Muscle of leg (tissue), 16 donors: ENCODE measurements at places on chromosomes 5 and 9. TPM values are rescaled to one million over a fixed set of nuclear protein-coding genes. Genes with fewer than 3 reads are reported as not detected.

DNA sequence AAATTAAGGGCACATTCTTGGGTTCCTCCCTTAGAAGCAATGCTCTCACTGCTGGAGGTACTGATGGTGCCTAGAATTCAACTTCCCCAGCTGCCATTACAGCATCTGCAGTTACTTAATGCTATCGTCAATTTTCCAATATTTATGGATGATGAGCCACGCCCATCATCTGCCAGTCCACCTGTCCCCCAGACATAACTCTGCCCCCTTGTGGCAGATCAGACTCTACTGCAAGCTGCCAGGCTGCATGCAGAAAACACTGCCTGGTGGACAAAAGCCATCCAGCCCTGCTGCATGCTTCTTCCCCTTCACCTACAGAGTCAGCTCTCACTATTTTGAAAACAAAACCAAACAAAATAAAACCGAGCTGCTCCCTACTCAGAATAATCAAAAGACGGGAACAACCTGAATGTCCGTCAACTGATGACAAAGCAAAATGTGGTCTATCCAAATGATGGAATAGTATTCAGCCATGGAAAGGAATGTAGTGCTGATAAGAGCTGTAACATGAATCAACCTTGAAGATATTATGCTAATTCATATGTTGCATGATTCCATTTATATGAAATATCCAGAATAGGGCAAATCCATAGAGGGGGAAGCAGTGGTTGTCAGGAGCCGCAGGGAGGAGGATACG, 66.4 kb downstream of the RETREG1 start:
- H3K4me1 ChIP-seq: peaks cover 28% of the 10 kb centered on the region
- H3K27me3 ChIP-seq: no peaks in the 10 kb centered on the region
- H3K27ac ChIP-seq: peak overlapping the region; percentile 68

DNA sequence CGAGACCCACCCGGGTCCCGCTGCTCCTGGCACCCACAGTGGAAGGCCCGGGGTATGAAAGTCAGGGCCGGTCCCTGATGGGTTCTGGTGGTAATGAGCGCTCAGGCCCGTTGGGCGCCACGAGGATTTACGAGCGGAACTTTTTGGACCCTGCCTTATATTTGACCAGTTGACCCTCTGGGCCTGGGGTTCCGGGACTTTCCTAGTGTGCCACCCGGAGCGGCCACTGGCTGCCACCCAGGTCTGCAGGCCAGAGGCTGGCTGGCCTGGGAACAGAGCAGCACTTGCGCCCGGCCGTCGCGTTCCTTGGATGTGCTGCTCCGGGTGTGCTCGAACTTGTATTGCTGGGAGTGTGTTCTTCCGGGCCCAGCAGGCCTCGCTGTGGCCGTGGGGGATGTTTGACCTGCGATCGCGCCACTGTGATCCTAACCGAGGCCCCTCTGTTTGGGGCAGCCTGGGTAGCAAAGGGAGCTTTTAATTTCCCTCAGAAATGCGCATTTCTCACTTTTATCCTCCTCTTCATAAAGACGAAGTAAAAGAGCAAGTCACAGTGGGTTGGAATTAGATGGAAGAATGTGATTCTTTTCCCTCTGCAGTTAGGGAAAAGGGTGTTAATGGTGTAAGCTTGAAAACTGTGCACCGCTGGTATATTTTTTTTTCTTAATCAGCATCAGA, 1.2 kb downstream of the F2RL1 start:
- H3K27ac ChIP-seq: no peak overlapping the region
- peaks cover 15% of the 10 kb centered on the region for H3K4me1 ChIP-seq
- no peak for DNase-seq
- H3K36me3 ChIP-seq: no peaks in the 10 kb centered on the region

AGXT2 gene
- 0.04 TPM for total RNA-seq

DNA sequence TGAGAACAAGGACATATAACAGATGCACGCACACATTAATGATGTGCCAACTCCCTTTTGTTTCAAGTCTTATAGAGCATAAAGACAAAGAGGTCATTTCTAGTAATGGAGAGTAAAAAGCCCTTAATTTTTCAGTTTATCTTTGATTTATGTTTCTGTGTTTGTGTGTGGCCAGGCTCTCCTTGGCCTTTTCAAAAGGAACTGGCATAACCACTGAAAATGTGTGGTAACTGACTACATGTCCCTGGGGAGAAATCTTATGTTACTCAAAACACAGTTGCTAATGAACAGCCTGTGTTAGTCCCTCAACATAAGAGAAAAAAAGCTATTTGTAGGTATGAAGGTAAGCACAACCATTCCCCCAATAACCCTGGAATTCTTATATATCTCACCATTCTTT, 47.6 kb upstream of the SHOC1 start:
- H3K27me3 ChIP-seq: no peaks in the 10 kb centered on the region
- H3K36me3 ChIP-seq: no peaks in the 10 kb centered on the region
- no peak overlapping the region for H3K4me3 ChIP-seq
- no peak for DNase-seq
- H3K27ac ChIP-seq: no peak overlapping the region

GRCh38 chr9:120043448-120043847, 536.5 kb downstream of the CDK5RAP2 start:
- no peaks in the 10 kb centered on the region for H3K4me1 ChIP-seq
- H3K4me3 ChIP-seq: no peak overlapping the region
- H3K27ac ChIP-seq: no peak overlapping the region
- peak; percentile 4 for DNase-seq
- no peaks in the 10 kb centered on the region for H3K36me3 ChIP-seq

PCDHA10 gene
- total RNA-seq: 0.09 TPM

DNA sequence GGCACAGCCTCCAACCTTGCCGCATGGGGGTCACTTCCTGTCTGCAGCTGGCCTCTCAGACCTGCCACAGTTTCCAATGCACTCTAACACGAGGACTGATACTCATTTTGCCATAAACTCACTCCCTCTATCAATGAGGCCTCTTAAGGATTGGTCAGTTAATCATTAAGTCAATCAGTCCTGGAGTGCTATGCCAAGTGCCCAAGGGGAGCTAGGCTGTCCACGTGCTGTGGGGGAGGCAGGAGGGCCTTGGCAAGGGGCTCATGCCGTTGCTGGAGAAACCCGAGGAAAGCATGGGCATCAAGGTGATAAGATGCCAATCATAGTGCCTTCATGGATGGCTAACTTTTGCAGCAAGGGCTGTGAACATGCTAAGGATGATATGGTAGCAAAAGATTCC, 1.7 kb upstream of the ALDH1B1 start:
- H3K27ac ChIP-seq: no peak overlapping the region
- peaks cover 9% of the 10 kb centered on the region for H3K36me3 ChIP-seq
- no peak for DNase-seq

DNA sequence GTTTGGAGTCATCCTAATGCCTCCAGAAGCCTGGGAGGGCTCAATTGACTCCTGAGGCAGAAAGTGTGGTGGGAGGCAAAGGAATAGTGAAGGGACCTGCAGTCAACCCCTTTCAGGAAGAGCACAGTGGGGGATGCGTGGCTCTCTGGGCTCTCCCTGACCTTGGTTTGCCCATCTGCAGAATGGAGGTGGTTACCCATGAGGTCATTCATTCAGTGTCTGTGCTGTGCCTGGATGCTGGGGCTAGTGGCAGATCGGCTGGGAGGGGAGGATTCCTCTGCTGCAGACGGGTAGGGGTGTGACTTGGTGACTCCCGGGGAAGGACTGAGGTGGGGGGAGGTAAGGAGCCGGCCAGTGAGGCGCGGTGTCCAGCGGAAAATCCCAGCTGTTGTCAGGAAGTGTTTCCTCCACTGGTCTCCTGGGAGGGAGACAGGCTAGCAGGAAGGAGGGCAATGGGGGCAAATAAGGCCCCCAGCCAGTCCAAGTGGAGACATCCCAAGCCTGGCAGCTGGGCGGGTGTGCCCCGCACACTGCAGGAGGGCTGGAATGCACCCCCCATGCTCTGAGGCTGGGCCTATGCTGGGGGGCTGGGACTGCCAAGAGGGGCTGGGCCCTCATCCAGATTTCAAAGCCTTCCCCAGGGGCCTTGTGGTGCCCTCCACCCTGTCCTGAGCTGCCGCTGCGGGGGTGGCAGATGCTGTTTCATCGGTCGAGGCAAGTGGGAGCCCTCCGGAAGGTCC, 10.9 kb downstream of the CXXC5 start:
- peak overlapping the region; percentile 92 for H3K27ac ChIP-seq
- peak overlapping the region; percentile 24 for H3K4me3 ChIP-seq
- peak; percentile 88 for DNase-seq

DNA sequence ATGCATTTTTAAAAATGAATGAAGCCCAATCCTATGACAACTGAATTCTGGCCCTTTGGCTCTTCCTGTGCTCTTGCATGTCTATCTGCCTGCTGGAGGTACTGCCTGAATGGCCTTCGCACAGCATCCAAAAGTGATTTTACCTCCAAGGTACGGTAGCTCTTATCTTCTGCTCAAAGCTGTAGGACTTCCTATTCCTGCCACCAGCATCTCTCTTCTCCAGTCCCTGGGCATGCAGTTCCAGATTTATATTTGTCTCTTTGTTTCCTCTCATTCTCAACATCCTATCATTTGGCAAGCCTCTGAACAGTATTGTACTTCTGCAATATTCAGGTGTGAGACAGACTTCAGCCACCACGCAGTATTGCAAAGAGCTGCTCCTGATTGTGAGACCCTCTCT, 43.7 kb upstream of the SH3GL2 start:
- H3K27me3 ChIP-seq: no peaks in the 10 kb centered on the region
- no peaks in the 10 kb centered on the region for H3K4me1 ChIP-seq
- H3K4me3 ChIP-seq: no peak overlapping the region
- no peak overlapping the region for H3K27ac ChIP-seq
- H3K36me3 ChIP-seq: no peaks in the 10 kb centered on the region

DMRT1 gene
- total RNA-seq: not detected

- H3K27me3 ChIP-seq: no peaks in the 10 kb centered on the region
- DNase-seq: no peak
- H3K4me3 ChIP-seq: no peak overlapping the region
- no peak overlapping the region for H3K27ac ChIP-seq
- peaks cover 23% of the 10 kb centered on the region for H3K36me3 ChIP-seq
- no peaks in the 10 kb centered on the region for H3K4me1 ChIP-seq
These were observed 19.5 kb upstream of the TTC33 start for GRCh38 chr5:40775085-40775845.

GRCh38 chr5:82861701-82862100, 215.5 kb downstream of the TMEM167A start:
- H3K36me3 ChIP-seq: no peaks in the 10 kb centered on the region
- H3K27me3 ChIP-seq: no peaks in the 10 kb centered on the region
- peaks cover 4% of the 10 kb centered on the region for H3K4me1 ChIP-seq
- H3K4me3 ChIP-seq: no peak overlapping the region

DNA sequence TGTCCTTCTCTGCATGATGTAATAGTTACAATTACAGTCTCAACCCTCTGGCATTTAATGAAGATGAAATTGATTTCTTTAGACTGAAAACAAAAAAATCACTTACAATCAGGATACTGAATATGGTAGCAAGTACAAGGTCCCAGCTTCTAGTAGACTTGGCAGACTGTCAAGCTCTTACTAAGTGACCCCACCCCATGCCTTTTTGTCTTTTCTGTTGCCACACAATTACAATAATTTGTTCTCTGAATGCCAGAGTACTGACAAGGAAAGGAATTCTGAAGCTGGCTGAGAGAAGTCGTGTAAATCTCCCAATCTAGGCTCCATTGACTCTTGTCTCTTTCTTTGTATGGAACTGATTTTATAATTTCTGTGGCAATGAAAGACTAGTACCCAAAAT, 154.2 kb downstream of the TMC1 start:
- H3K4me1 ChIP-seq: no peaks in the 10 kb centered on the region
- peak; percentile 9 for DNase-seq
- H3K36me3 ChIP-seq: no peaks in the 10 kb centered on the region

SLC6A7 gene
- 0.35 TPM for total RNA-seq

- DNase-seq: peak; percentile 40
- H3K27me3 ChIP-seq: peaks cover 95% of the 10 kb centered on the region
- H3K36me3 ChIP-seq: no peaks in the 10 kb centered on the region
These were observed 4.9 kb upstream of the LHX2 start for GRCh38 chr9:124006448-124007361.

MARCHF11 gene
- 0.04 TPM for total RNA-seq

- peaks cover 35% of the 10 kb centered on the region for H3K27me3 ChIP-seq
- peak overlapping the region; percentile 68 for H3K4me3 ChIP-seq
- H3K27ac ChIP-seq: peak overlapping the region; percentile 31
- peak; percentile 69 for DNase-seq
- peaks cover 20% of the 10 kb centered on the region for H3K4me1 ChIP-seq
These were observed 709 bp downstream of the WHRN start for GRCh38 chr9:114504341-114505186.

DNA sequence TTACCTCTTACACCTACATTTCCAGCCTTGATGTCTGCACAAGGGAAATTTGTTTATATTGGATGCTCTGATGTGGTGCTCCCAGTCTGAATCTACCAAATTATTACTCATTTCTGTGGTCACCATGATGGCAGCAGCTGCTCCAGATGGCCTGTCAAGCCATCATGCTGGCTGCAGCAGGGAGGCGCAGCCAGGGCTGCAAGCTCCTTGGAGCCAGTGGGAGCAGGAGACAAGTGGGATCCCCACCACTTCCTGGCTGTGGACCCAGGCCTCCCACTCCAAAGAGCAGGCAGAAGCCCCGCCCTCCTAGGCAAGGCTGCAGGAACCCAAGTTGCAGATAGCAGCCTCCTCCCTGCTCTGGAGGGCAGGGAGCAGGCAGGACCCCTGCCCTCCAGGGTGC, 241.1 kb upstream of the ATP10B start:
- no peaks in the 10 kb centered on the region for H3K27me3 ChIP-seq
- no peak for DNase-seq
- no peak overlapping the region for H3K27ac ChIP-seq
- no peak overlapping the region for H3K4me3 ChIP-seq

GRCh38 chr9:35771075-35771433, 17.0 kb upstream of the MSMP start:
- DNase-seq: no peak
- no peaks in the 10 kb centered on the region for H3K27me3 ChIP-seq
- no peak overlapping the region for H3K4me3 ChIP-seq
- H3K36me3 ChIP-seq: no peaks in the 10 kb centered on the region
- no peak overlapping the region for H3K27ac ChIP-seq
- peaks cover 10% of the 10 kb centered on the region for H3K4me1 ChIP-seq

- H3K36me3 ChIP-seq: peaks cover 85% of the 10 kb centered on the region
- DNase-seq: peak; percentile 57
- peaks cover 26% of the 10 kb centered on the region for H3K4me1 ChIP-seq
- H3K27me3 ChIP-seq: no peaks in the 10 kb centered on the region
- no peak overlapping the region for H3K4me3 ChIP-seq
These were observed 61.4 kb downstream of the PSMB7 start for GRCh38 chr9:124353811-124354274.

DNA sequence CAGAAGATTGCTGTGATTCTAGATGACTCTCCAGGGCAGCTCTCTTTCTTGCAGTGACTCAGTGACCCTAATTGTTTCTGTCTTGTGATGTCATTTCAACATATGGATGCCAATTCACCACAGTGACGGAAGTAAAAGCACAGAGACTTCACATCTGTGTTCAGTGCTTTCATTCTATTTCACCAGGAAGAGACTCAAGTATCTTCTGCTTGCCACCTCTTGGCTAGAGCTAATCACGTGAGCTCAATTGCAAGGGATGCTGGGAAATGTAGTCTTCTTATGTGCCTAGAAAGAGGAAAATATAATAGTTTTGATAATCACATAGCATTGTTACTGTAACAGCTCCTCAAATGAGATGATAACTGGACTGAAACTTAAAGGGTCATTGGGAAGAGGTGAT, 453.3 kb upstream of the KLF4 start:
- no peak overlapping the region for H3K27ac ChIP-seq
- no peak for DNase-seq
- H3K4me1 ChIP-seq: no peaks in the 10 kb centered on the region
- H3K4me3 ChIP-seq: no peak overlapping the region

ARL10 gene
- total RNA-seq: 9.1 TPM

GRCh38 chr9:113919871-113920270, 43.8 kb downstream of the ZNF618 start:
- no peaks in the 10 kb centered on the region for H3K27me3 ChIP-seq
- no peak overlapping the region for H3K4me3 ChIP-seq
- no peak overlapping the region for H3K27ac ChIP-seq
- no peak for DNase-seq
- peaks cover 6% of the 10 kb centered on the region for H3K36me3 ChIP-seq

RAI14 gene
- total RNA-seq: 25.7 TPM
